ENCODE measurements at places on chromosomes 13 and 19. TPM values are rescaled to one million over a fixed set of nuclear protein-coding genes. Genes with fewer than 3 reads are reported as not detected.
A peak's percentile ranks its signal among the peaks of the same experiment; 100 is the strongest.

DNA sequence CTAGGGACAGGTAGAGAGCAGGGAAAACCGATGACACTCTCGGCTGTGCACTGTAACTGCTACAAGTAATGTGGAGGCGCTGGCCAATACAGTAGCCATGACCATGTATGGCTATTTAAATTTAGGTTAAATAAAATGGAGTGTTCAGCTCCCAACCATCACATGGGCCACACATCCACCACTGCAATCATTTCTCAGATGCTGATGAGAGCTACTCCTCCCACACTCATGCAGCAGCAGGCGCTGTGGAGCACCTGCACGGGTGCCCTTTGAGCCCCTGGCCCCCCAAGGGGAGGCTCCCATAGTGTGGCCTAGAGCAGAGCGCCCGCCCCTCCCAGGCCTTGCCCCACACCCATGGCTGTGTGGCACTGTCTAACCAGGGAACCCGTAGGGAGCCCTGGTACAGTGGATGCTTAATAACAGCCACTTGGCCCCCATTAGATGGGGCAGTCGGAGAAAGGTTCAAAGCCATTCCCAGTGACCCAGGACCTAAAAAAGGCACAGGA lies 6.0 kb downstream of the ACP4 start:
- H3K27ac ChIP-seq = no peak overlapping the region
- peaks cover 13% of the 10 kb centered on the region for H3K36me3 ChIP-seq
- H3K4me1 ChIP-seq = peaks cover 10% of the 10 kb centered on the region
- DNase-seq = no peak
- H3K4me3 ChIP-seq = no peak overlapping the region
- H3K27me3 ChIP-seq = no peaks in the 10 kb centered on the region

DNA sequence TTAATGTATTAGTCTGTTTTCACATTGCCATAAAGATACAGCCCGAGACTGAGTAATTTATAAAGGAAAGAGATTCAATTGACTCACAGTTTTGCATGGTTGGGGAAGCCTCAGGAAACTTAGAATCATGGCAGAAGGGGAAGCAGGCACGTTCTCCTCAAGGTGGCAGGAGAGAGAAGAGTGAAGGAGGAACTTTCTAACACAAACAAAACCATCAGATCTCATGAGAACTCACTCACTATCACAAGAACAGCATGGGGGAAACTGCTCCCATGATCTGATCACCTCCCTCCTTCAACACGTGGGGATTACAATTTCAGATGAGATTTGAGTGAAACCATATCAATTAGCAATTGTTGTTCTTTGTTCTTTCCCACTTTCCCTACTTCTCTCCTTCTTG lies 689.0 kb upstream of the SLITRK1 start:
- H3K27ac ChIP-seq = no peak overlapping the region
- no peak overlapping the region for H3K4me3 ChIP-seq
- H3K27me3 ChIP-seq = no peaks in the 10 kb centered on the region
- H3K36me3 ChIP-seq = no peaks in the 10 kb centered on the region
- no peak for DNase-seq

ZNF564 gene
- 12.1 TPM for total RNA-seq

PVR gene
- 1.9 TPM for total RNA-seq

CASP14 gene
- total RNA-seq = not detected

DNA sequence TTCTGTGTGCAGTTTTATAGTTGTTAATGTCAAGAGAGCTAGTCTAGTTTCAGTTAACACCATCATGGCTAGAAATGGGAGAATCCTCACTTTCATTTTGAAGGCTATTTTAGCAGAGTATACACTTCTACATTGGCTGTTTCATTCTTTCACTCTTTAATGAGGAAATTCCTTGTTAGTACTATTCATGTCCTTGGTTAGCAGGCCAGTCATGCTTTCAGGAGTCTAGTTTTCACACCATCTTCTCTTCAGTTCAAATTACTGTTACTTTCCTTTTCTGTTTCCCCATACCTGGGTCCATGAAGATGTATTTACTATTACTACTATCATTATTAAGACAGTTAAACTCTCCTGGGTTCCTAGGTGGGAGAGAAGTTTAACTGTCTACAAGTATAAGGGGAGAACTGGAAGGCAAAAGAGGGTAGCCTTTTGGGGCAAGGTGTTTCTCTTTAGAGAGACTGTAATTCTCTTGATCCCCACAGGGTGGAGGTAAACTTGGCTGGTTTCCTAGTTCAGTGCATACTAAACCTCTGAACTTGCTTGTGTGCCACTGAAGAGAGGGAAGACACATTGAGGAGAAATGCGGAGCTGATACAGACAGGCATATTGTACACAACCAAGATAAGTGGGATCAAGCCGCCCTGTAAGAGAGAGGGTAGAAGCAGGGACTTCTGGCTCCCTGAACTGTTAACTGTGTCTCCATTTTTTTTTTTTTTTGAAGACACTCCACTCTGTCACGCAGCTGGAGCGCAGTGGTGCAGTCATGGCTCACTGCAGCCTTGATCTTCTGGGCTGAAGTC lies 41.3 kb upstream of the IGFL4 start:
- peaks cover 61% of the 10 kb centered on the region for H3K27me3 ChIP-seq
- H3K27ac ChIP-seq = no peak overlapping the region
- peak; percentile 16 for DNase-seq
- H3K4me1 ChIP-seq = peaks cover 2% of the 10 kb centered on the region
- H3K36me3 ChIP-seq = no peaks in the 10 kb centered on the region

DNA sequence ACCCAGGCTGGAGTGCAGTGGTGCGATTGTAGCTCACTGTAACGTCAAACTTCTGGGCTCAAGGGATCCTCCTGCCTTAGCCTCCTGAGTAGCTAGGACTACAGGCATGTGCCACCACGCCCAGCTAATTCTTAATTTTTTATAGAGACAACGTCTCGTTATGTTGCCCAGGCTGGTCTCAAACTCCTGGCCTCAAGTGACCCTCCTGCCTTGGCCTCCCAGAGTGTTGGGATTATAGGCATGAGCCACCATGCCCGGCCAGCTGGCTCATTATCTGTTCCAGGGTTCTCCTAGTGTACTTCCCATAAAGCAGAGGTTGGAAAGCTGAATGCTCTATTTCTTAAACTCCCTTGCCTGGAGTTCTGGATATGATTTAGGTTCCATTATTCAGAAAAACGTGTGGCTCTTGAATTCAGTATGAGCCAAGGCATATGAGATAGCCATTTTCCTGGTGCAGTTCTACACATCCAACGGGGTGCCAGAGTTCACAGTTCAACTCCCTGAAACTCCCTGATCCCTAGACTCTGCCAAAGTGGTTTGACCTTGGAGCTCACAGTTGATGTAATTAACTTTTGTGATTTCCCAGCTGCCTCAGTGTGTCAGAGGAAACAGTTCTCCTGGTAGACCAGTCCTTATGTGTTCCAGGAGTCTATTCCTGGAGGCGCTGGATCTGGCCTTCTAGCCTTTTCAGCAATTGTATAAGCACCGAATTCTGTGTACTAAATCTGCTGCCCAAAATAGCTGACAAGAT lies 21.6 kb downstream of the GPR183 start:
- H3K27me3 ChIP-seq = no peaks in the 10 kb centered on the region
- H3K4me3 ChIP-seq = no peak overlapping the region
- H3K27ac ChIP-seq = no peak overlapping the region
- no peak for DNase-seq

DNA sequence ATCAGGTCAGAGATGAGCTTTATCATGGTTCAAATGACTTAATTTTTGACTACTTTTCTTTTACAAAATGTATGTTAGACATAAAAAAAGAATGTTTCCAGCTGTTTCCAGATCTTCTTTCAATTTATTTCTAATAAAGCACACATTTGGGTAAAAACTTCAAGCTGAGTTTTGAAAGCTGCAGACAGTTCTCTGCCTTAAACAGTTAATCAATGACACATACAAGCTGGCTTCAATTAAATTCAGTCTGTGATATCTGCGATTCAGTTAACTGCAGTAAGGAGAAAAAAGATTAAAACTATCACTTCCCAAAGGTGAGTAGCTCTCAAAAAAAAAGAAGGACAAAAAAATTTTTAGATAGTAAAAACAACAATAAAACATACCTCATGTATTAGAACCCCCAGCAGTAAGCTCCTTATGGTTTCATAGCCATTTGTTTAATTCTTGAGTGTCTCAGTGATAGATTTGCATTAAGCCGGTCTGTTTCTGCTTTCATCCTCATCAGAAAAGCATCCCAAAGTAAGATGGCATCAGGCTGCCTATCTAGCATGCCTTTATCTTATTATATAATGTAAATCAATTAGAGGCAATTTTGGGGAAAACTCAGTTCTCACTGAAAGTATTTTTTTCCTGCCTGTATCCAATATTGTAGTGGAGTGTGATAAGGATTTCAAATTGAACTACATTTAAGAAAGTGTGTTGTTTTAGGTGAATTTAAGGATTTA lies 81.8 kb upstream of the STARD13 start:
- H3K4me1 ChIP-seq = peaks cover 6% of the 10 kb centered on the region
- no peaks in the 10 kb centered on the region for H3K27me3 ChIP-seq
- no peak overlapping the region for H3K4me3 ChIP-seq
- DNase-seq = no peak
- H3K27ac ChIP-seq = no peak overlapping the region

DNA sequence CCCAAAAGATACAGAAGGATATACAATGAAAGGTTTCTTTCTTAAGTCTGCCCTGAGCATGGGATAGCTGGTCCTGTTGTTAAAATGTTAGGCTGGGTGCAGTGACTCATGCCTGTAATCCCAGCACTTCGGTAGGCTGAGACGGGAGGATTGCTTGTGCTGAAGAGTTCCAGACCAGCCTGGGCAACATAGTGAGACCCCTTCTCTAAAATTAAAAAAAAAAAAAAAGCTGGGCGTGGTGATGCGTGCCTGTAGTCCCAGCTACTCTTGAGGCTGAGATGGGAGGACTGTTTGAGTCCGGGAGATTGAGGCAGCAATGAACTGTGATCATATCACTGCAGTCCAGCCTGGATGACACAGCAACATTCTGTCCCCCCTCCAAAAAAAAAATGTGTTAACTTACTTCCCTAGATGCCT lies 52.5 kb upstream of the SHKBP1 start:
- no peak overlapping the region for H3K4me3 ChIP-seq
- peaks cover 7% of the 10 kb centered on the region for H3K4me1 ChIP-seq
- no peaks in the 10 kb centered on the region for H3K36me3 ChIP-seq
- peak overlapping the region; percentile 26 for H3K27ac ChIP-seq
- no peak for DNase-seq
- peaks cover 15% of the 10 kb centered on the region for H3K27me3 ChIP-seq

DACT3 gene
- total RNA-seq = 0.42 TPM

GRCh38 chr19:50909240-50910070 lies 1.7 kb downstream of the KLK4 start:
- no peaks in the 10 kb centered on the region for H3K4me1 ChIP-seq
- peak; percentile 21 for DNase-seq
- H3K27ac ChIP-seq = no peak overlapping the region
- H3K4me3 ChIP-seq = peak overlapping the region; percentile 34
- H3K36me3 ChIP-seq = no peaks in the 10 kb centered on the region

GRCh38 chr19:45667620-45668341 lies at the start of gene GIPR:
TSS of gene GIPR (plus strand) at chr19:45668221. CDS start at chr19:45669521, 1,300 bp downstream.
- H3K36me3 ChIP-seq = peaks cover 2% of the 10 kb centered on the region
- H3K4me3 ChIP-seq = peak within 1 kb of the TSS; percentile 63
- peak; percentile 57 for DNase-seq
- peak within 1 kb of the TSS; percentile 34 for H3K27ac ChIP-seq
- peaks cover 40% of the 10 kb centered on the region for H3K4me1 ChIP-seq

CYP4F2 gene
- total RNA-seq = not detected

Data from activated CD4-positive, alpha-beta T cell treated with anti-CD3 and anti-CD28 coated beads, Interleukin-2, amount 10 ng/mL, durations not matched to agents 7 days and 5 days (primary cell).